ENCODE measurements at places on chromosomes 1 and 21.

- DNase-seq = no peak
Observed at GRCh38 chr1:7076117-7076516, 290.9 kb downstream of the CAMTA1 start.

- no peak for DNase-seq
Observed at GRCh38 chr1:79849388-79849787, 842.9 kb upstream of the ADGRL4 start.

DNA sequence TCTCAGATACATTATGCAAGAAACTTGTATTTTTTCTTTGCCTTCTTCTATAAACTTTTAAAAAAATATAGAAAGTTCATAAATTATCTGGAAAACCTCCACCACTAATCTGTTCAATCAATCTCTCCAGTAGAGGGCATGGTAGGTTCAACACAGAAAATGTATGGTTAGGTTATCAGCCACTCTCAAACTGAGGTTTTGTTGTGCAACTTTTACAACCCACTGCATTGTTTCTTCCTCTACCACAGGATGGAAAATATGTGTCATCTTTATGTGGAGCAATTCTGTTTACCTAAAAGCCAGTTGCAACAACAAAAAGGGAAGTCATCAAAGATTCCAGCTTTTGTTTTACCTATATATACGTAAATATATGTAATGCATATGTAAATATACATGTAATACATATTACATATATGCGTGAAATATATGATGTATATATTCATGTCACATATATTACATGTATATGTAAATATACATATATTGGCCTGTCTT, 3.0 kb upstream of the RGS2 start:
- DNase-seq = peak; percentile 79

DNA sequence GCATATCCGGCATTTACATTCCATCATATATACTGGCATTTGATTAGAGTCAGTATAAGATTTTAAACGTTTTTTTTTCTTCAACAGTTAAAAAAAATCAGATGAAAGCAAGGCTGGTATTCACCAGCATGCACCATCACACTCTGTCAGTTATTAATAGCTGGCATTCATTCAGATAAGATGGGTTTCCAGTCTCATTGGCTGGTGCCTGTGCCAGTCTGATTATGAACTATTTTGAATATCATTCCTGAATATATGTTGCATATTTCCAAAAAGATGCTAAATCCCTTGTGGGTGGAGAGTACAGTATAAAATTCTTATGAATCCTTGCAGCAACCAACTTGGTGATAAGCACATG, 211.7 kb downstream of the GPATCH2 start:
- no peak for DNase-seq

GRCh38 chr1:210257698-210258529, 25.3 kb downstream of the SERTAD4 start:
- no peak for DNase-seq

DNA sequence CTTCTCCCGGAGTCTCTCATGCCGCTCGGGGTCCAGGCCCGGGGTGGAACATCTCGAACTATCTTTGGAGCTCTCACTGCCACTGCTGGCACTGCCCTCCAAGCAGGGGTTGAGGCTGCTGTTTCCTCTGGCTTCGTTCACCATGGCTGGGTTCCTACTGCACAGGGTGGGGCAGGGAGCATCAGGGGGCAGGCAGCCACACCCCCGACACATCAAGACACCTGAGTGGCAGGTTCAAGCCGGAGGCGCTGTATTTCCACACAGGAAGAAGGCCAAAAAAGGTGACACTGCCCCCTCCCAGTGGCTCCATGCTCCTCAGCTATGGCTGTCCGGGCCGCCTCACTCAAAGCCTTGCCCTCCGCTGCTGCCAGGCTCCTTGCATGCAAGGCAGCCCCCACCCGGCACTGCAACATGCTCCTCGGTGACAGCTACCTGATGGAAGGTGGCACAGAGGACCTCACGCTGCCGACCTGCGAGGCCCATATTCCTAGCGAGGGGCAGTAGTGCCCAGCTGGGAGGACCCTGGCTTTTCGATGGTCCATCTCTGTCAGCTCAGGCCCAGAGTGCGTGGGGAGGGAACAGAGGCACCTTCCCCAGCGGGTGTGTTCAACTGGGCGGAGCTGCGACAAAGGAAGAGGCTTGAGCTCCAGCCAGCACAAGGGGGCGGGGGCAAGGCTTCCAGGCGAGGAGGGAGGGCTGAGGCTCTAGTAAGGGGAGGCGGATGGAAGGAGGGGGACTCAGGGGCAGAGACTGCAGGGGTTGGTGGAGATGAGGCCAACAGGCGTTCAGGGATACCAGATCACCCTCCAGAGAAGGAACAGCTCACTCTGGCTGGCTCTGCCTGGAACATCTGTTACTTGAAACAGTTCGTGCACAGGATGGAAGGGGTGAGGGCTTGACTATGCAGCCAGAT, 2.5 kb downstream of the MTHFR start:
- peak; percentile 82 for DNase-seq
